Ammon's horn (tissue), 1 donor: ENCODE measurements at places on chromosomes 11 and 22.

DNA sequence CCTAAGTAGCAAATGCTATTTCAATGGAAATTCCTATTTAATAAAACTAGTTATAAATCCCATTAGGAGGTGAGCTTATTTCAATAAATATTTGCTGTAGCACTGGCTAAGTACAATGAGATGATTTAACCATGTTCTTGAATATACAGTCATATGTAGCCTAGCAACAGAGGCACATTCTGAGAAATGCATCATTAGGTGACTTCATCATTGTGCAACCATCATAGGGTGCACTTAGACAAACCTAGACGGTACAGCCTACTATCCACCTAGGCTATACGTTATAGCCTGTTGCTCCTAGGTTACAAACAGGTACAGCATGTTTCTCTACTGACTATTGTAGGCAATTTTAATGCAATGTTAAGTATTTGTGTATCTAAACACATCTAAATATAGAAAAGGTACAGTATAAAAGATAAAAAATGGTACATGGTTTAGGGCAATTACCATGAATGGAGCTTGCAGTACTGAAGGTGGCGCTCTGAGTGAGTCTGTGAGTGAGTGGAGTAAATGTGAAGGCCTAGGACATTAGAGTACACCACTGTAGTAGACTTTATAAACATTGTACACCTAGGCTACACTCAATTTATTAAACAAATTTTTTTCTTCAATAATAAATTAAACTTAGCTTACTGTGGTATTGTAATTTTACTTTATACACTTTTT is 350.1 kb downstream of the CASP12 start:
- DNase-seq, result no peak

DNA sequence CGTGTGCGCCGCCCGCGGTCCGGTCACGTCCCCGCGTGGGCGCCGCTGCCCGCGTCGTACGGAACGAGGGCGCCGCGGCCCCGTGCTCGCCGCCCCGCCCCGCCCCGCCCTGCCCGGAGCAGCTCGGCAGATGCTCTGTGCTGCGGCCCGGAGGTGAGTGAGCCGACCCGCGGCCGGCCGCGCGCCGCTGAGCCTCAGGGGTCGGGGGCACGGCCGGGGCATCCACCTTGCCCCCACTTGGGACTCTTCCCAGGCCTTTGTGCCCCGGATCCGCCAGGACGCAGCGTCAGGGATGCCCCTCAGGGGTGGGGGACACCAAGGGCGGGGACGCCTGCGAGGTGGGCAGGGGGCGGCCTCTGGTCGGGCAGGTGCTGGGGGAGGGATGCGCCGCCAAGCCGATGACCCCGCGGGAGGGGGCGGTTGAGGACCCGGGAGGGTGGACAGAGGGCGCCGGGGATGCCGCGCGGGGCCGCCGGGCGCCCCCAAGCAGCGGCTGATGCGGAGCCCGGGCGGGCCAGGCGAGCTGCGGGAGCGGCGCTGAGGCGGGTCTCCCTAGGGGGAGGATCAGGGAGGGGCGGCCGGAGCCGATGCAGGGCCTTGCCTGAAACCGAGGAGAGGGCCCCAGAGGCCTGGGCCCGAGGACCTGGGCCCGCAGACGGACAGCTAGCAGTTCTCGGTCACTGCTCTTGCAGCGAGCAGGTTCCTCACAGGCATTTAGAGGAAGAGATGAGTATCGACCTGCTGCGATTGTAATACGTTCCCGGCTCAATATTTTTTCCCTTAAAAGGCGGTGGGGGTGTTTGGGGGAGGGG is at the start of gene GNAZ:
GNAZ (plus strand) TSS at position 102 of the 812 bp plus-strand sequence. CDS start 25,177 bp downstream, outside the sequence.
- no peak for DNase-seq

GRCh38 chr22:23237201-23237798 is 57.0 kb downstream of the BCR start:
- peak; percentile 78 for DNase-seq

DNA sequence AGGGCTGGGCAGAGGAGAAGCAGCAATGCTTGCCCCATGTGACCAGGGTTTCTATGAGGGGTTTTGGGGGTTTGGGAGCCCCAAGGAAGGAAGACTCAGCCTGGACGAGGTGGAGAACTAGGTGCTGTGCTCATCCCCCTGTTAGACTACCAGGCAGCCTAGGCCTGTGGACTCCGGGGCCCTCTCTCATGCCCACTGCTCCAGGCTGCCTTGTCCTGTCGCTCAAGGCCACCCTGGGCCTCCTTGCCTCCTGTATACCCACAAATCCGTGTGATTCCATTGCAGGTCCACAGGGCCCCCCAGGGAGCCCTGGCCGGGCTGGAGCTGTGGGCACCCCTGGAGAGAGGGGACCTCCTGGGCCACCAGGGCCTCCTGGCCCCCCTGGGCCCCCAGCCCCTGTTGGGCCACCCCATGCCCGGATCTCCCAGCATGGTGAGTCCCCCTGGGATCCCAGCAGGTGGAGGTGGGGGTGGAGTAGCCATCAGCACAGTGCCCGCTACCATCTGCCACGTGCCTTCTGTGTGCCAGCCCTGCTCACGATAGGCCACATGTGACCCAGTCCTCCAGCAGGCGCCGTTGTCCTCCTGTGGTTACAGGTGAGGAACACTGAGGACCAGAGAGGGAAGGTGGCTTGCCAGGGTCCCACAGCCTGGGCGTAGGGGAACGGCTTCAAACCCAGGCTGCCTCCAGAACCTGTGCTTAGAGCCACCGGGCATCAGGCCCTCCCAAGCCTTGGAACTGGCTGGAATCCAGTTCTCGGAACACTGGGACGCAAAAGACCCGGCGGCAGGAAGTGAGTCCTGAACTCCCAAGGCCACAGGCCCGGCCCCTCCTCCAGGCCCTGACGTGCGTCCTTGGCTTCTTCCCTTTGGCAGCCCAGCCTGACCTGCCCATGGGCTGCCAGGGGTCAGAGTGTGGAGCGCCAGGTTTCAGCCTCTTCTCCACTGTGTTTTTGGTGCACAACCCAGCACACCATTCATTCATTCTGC is 26.6 kb downstream of the EMID1 start:
- DNase-seq, result no peak

DNA sequence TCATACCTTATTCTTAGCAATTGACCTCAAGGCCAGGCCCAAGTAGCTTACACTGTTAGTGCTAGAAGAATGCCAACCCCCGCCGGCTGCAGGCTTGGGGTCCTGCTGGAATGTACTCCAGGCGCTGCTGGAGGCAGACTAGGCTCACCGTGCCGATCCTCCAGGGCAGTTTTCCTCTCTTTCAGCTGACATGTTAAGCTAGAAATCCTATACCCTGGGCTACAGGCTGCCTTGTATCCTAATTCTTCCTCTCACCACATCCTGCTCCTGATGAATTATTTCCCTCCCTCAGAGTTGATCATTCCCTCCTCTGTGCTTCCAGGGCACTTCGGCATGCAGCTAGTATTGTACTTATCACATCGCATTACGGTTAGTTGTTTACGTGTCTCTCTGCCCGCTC is 3.4 kb downstream of the SPTBN2 start:
- no peak for DNase-seq

DNA sequence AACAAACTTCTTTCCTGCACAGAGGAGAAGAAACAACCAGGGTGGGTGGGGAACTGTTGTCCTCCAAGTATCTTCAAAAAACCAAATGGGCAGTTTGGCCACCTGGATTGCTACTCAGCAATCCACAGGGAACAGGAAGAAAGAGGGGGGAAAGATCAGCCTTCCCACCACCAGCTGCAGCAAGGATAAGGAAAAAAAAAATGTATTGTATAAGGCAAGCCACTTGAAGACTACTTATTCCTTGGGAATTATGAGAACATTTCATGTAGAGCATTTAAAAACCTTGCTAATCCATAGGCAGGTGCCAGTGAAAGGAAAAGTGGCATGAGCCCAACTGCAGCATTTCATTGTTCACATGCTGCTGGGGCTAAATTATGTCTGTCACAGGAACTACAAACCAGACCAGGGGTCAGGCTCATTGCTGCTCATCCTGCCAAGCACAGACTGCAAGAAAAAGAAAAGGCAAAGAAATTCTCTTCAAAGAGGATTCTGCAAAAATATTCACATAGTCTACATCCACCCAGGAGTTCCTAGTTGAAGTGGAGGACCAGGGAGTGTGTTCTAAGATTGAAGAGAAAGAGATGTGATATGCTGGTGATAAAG is 2.2 kb downstream of the RAB30 start:
- DNase-seq, result peak; percentile 3

DNA sequence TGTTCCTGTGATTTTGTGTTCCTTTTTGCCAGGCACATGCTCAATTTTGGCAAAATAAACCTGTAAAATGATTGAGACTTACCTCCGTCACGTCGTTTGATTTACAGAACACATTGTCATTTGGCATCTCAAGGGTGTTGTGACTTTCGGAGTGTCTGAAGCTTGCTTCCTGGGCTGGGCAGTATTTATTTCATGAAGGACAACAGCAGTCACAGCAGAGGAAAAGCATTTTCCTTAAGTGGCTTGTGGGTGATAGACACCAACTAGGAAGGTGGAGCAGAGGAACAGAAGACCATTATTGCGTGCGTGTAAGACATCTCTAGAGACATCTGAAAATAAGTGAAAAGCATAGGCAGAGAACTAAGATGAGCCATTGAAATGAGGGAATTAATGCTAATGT is 80.2 kb downstream of the SLC36A4 start:
- no peak for DNase-seq

DNA sequence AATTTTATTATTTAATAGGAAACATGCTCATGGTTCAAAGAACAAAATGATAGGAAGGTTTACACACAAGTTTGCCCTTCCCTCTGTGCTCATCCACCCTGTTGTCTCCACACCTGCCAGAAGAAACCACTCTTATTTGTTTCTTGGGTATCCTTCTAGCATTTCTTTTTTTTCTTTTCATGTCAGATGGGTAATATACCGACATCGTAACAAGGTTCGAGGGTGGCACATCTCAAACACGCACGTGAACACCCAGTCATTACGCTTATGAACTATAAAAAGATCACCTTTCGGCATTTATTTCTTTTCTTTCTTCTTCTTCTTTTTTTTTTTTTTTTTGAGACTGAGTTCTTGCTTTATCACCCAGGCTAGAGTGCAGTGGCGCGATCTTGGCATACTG is 70.5 kb downstream of the UBASH3B start:
- DNase-seq, result no peak

DNA sequence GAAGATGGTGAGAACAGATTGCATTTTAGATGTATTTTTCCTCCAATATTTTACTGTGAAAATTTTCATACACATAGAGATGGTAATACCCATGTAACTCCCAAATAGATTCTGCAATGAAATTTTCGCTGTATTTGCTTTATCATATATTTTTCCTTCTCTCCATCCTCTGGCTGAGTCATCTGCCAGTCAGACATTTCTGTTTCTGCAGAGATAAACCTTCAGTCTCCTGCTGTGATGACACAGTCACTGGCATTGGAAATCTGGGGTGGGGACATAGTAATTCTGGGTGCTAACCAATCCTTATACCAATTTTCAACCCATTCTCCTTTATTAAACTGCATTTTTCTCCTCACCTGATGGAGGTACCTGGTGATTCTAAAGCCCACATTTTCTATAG is 33.7 kb downstream of the SVIP start:
- no peak for DNase-seq

- no peak for DNase-seq
Observed at GRCh38 chr11:75476739-75477613, 44.0 kb upstream of the KLHL35 start.

DNA sequence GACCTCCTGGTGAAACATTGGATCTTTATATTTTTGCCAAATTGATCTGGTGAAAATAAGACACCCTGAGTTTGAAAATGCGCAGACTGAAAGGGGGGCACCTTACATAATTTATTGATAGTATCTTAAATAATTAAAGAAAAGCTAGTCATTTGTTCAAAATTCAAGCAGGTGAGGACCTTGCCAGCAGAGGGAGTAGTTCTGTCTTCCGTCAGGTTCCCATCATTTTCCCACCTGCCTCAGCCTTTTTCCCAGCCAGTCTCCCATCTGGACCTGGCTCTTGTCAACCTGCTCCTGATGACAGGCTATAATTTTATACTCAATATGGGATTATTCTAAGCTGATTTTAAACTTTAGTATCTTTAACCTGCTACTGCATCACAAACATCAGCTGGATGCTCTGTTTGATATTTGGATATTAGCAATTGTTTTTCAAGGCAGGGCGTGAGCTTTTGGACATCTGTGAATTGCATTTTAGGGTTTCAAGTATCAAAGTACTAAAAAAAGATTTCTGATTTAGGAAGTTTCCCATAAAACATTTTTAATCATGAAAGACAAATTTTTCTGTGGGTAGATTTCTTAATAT is 132.0 kb downstream of the ELP4 start:
- peak; percentile 32 for DNase-seq

GRCh38 chr22:39624501-39624821 is 53.9 kb downstream of the CACNA1I start:
- no peak for DNase-seq

DNA sequence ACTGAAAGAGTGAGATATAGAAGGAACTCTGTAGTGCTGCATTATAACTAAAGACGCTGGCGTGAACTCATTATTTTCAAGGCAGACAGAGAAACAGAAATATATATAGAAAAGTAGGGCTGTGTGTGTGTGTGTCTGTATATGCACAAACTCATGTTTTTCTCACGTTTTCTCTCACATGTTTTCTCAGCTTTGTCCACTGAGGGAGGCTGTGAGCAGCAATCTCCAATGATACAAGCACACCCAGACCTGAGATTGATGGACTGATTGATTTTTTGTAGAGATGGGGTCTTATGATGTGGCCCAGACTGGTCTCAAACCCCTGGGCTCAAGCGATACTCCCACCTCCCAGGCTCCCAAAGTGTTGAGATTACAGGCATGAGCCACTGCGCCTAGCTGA is 122.5 kb downstream of the SERGEF start:
- no peak for DNase-seq

GRCh38 chr11:96228473-96228891 is 114.5 kb downstream of the MAML2 start:
- no peak for DNase-seq

DNA sequence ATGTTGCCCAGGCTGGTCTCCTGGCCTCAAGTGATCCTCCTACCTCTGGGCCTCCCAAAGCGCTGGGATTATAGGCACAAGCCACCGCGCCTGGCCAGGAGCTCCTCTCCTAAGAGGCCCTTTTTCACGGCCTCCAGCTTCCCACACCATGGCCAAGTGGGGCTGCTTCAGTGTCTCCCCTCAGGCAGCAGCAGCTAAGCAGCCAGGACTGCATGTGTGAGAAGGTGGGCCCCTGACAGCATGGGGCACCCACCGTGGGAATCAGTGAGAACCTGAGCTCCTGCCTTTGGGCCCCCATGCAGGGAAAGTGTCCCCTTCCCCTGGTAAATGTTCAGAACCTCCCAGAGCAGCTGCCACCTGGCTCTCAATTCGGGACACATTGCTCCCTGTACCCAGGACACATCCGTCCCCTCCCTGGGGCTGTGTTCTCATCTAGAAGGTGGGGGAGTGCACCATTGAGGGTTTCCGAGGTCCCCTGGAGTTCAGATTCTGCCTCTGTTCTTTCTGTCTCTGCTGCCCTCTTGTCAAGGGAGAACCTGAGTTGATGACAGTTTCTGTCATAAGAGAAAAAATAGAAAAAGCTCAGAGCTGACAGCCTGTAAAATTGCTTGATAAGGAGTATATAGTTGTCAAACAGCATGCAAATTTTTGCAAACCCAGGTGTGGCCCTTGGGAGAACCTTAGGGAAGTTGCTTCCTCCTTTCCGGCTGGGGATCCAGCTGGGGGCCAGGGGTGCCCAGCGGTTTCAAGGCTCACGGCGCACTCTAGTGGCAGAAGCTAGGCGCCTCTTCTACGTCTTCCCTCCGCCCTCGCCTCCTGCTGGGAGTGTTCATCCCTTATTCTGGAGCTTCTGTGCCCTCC is 29.7 kb downstream of the FAM83F start:
- peak; percentile 78 for DNase-seq
